ENCODE measurements at places on chromosomes 1 and 21. TPM values are rescaled to one million over a fixed set of nuclear protein-coding genes. Genes with fewer than 3 reads are reported as not detected.

Gene REN
- total RNA-seq, result not detected

Gene CNKSR1
- not detected for total RNA-seq

Gene TRIM46
- total RNA-seq, result 0.14 TPM

Gene CA6
- total RNA-seq, result not detected

Gene SLC6A9
- 0.55 TPM for total RNA-seq

Gene TRPM2
- total RNA-seq, result 0.12 TPM
